ENCODE measurements at places on chromosomes 2 and 18.

- DNase-seq = no peak
Observed at GRCh38 chr2:144848423-144848822, 328.5 kb upstream of the ZEB2 start.

GRCh38 chr2:118987886-118988285 lies 45.9 kb downstream of the MARCO start:
- no peak for DNase-seq

- peak; percentile 10 for DNase-seq
Observed at GRCh38 chr2:24613154-24613814, 122.2 kb downstream of the NCOA1 start.

DNA sequence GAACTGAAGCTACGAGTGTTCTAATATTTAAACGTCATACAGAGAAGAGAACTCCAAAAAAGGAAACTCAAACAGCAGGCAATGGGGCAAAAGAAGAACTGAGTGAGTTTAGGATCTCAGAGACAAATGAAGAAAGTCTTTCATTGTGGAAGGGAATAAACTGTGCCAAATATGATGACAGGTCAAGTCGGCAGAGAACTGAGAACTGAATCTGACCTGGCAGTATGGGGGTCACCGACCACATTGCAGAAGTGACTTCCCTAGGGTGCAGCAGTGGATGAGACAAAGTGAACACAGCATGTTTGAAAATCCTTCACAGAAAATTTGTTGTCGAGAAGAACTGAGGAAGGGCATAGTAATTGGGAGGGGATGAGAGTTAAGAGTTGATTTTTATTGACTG lies 55.9 kb downstream of the TTC21B start:
- no peak for DNase-seq

DNA sequence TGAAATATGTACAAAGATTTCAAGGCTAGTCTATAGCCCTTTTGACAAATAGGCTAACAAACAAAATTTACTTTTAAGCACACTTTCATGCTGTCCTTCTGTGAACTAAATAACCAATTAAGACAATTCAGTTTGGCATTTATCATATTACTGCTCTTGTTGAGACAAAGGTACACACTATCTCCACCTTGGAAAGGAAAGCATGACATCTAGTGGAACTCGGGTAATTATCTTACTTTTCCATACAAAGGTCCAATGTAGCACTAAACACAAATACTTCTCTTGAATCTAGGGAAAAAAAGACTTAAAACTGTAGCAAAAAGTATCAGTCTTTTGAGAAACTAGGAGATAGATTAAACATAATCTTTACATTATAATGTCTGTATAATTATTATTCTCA lies 125.0 kb upstream of the CD226 start:
- no peak for DNase-seq

DNA sequence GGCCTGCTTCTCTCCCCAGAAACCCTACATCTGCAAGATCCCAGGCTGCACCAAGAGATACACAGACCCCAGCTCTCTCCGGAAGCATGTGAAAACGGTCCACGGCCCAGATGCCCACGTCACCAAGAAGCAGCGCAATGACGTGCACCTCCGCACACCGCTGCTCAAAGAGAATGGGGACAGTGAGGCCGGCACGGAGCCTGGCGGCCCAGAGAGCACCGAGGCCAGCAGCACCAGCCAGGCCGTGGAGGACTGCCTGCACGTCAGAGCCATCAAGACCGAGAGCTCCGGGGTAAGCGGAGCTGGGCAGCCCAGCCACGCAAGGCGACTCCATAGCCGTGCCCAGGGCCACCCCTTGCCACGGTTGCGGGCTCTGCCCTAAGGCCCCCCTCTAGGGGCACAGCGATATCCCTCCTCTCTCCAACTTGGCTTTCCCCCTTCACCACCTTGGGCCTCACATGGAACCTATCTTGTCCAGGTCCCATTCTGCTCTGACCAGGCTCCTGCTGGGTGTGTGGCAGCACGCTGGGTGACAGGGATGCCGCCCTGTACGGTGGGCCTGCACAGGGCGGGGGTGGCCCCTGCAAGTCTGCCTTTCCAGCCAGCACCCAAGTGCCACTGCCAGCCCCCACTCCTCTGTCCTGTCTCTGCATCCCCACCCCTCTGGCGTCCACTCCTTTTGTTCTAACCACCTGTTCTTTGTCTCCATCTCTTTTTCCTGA lies 248.9 kb downstream of the GLI2 start:
- DNase-seq = no peak

DNA sequence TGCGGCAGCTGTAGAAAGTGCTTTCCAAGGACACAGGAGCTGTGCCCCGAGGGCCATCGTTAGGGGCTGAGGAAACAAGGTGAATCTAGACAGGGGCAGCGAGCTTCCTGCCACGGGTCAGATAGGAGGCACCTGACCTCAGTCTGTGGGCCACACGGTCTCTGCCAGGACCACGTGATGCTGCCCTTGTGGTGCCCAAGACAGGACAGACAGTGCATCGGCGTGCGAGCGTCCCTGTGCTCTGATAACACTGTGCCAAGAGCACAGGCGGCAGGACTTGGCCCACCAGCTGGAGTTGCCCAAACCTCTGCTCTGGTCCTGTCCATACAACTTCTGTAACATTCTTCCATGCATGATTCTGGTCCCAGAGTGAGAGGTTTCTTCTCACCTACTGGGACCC lies 225.4 kb downstream of the TWIST2 start:
- no peak for DNase-seq

GRCh38 chr2:67180841-67181240 lies 216.3 kb upstream of the ETAA1 start:
- no peak for DNase-seq

DNA sequence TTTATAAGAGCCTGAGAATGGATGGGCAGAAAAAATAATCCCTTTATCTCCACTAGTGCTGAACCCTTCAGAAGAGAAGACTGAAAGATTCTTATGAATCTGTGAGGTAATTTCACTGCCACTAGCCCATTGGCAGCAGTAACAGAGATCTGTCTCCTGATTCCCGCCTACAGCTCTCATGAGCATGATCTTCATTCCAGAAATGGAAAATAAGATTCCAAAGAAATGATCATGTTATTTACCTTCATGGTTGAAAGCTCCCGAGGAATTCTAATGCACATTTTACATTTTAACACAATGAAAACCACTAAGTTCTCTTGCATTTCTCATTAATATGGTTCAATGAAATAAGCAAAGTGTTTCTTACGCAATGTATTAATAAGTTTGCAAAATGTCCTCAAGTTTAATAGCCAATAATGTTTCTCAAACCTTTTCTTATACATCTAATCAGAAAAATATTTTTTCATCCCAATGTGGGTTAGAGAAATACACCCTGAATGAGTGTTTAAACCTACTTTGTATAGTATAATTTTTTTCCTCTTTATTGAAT lies 905.6 kb downstream of the TMEM182 start:
- no peak for DNase-seq

- no peak for DNase-seq
Observed at GRCh38 chr2:156512451-156512850, 76.3 kb downstream of the GPD2 start.

DNA sequence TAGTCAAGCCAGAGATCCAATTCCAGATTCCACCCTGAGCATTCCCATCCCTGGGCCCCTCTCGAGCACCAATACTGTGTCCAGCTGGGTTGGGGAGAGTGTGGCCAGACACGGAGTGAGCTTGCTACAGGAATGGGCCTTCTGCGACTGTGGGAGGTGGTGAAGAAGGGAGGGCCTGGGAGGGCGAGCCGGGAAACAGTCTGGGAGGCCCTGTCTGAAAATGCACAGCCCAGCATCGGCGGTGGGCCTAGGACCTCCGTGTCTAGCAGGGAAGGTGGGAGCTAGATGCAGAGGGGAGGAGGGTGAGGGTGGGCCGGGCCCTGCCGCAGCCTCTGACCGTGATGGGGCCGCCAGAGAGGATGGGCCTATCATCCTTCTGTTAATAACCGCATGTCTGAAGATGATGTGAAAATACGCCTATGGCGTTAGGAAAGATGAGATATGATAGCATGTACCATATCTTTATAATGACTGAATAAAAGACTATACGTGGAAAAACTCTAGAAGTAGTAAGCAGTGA lies 1.9 kb upstream of the OTOS start:
- no peak for DNase-seq

DNA sequence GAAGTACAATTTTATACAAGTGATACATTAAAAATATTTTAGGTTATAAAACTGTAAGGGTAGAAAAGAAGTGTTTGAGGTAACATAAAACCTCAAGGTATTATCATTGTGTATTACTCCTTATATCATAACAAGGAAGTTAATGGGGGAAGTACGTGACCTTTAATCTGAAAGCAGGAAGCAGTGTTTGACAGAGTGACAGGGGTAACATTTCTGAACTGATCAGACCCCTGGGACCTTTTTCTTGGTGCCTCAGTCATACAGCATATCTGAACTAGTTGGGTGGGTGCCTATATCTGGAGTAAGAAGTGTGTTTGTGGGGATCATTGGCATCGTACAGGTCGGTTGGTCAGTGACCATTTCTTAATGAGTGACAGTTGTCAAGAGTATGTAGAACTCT lies 43.0 kb downstream of the MALT1 start:
- DNase-seq = no peak

- DNase-seq = no peak
Observed at GRCh38 chr2:215594766-215595165, 158.9 kb upstream of the FN1 start.

GRCh38 chr2:174815526-174815925 lies 51.3 kb upstream of the CHRNA1 start:
- no peak for DNase-seq

GRCh38 chr2:182666674-182667314 lies 49.3 kb upstream of the DNAJC10 start:
- DNase-seq = no peak

DNA sequence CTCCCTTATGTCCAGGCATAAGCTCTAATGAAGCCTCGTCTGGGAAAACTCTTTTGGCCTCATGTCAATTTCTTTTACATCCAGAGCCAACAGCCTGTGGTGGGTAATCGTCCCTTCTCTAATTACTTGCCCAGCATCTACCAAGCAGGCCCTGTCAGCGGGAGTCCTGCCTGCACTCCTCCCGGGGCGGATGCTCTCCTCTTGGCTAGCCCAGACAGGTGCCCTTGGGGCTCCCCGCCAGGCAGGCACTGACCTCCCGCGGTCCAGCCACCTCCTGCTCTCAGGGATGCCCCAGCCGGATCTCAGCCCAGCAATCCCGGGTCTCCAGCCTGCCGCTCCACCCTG lies 74.2 kb downstream of the NCAPH start:
- no peak for DNase-seq

- no peak for DNase-seq
Observed at GRCh38 chr2:95042472-95043271, 17.2 kb downstream of the MAL start.

- DNase-seq = no peak
Observed at GRCh38 chr18:47143899-47144485, 6.3 kb downstream of the HDHD2 start.

DNA sequence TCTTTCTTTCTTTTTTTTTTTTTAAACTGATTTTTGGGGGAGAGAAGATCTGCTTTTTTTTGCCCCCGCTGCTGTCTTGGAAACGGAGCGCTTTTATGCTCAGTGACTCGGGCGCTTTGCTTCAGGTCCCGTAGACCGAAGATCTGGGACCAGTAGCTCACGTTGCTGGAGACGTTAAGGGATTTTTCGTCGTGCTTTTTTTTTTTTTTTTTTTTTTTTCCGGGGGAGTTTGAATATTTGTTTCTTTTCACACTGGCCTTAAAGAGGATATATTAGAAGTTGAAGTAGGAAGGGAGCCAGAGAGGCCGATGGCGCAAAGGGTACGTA lies 587 bp downstream of the MEIS1 start:
- DNase-seq = no peak

GRCh38 chr2:37653093-37653492 lies 18.3 kb downstream of the CDC42EP3 start:
- DNase-seq = no peak
